ENCODE measurements at places on chromosomes 12 and 14.

DNA sequence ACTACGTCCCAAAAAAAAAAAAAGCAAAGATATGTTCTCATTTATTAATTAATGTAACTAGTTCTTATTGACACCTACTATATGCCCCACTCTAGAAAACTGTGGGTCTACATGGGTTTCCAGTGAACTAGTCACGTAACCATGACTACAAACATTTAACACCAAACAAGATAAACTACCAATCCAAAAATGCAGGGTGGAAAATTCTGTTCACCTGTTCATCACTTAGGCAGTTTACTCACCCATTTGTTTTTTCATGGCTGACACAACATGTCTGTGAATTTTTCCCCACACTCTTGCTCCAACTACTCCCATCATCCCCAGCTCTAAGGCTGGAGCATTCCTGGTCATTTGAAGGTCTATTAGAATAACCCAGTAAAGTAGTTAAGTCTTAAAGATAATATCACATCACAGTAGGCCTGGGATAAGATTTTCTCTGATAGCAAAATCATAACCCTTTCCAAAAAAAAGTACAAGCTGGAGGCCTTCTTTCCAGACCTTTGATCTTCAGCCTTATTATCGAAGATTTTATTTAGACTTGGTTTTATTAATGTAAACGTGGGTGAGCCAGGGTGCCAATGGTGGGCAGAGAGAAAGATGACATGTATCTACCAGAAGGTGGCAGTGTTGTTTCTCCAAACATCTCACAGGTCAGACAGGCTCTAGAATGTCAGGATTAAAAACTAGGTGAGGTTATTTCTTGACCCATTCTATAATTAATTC is 61.6 kb upstream of the DAAM1 start:
- peak; percentile 83 for DNase-seq

DNA sequence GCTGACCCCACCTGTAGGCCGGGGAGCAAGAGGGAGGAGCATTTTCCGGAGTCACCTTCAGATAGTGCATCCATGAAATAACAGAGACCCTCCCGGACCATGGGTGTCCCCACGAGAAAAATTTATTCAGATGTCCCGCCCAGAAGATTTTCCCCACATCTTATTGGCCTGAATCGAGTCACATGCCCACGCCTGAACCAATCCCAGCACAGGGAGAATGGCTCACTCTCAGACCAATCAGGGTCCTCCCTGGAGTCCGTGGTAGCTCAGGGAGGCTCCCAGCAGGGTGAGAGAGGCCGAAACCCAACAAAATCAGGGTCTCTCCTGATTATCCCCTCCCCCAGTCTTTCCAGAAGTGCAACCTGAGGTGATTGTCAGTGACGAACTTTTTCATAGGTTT is 16.4 kb upstream of the NCOR2 start:
- DNase-seq: peak; percentile 44

- DNase-seq: peak; percentile 79
Measured at GRCh38 chr12:57479376-57480115, at the start of gene ARHGAP9. ARHGAP9 (minus strand) TSS chr12:57479866; CDS start chr12:57479406, 460 bp downstream.

- no peak for DNase-seq
Measured at GRCh38 chr14:86799244-86799647, 1193.7 kb downstream of the GALC start.

- no peak for DNase-seq
Measured at GRCh38 chr14:87916103-87916885, 76.7 kb downstream of the GALC start.

GRCh38 chr12:123532019-123532418 is 1.5 kb downstream of the RILPL1 start:
- peak; percentile 65 for DNase-seq

- DNase-seq: no peak
Measured at GRCh38 chr12:26188127-26188526, 7.2 kb upstream of the SSPN start.

DNA sequence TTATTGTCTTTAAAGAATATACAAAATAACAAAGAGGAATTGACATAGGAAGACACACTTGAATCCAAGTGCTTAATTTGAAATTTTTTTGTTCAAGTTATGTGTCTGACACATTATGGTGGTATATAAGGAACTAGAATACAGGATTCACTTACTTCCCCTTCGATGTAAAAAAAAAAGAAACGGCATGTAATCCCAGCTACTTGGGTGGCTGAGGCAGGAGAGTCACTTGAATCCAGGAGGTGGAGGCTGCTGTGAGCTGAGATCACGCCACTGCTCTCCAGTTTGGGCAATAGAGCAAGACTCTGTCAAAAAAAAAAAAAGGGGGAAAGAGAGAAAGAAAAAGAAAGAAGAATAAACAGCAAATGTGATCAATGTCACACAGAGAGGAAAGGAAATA is 8.9 kb downstream of the CLEC12A start:
- no peak for DNase-seq

DNA sequence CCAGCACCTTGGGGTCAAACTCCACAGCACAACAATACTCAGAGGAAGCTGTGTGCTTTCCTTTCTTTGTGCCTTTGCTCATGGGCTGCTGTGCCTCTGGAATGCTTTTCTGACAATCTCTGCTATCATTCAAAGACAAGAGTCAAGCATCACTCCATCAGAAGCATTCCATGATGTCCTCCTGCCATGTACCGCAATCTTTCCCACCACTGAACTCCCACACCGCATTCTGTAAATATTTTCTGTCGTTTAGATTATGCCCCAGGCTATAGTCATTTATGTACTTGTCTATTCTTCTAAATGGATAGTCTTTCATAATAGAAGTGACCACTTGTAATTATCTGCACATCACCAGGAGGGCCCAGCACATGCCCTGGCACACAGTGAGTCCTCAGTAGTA is 327.8 kb downstream of the PDZRN4 start:
- DNase-seq: no peak

GRCh38 chr12:124940143-124940392 is 25.6 kb upstream of the UBC start:
- DNase-seq: no peak

- DNase-seq: no peak
Measured at GRCh38 chr12:5923043-5923605, 21.9 kb downstream of the ANO2 start.

DNA sequence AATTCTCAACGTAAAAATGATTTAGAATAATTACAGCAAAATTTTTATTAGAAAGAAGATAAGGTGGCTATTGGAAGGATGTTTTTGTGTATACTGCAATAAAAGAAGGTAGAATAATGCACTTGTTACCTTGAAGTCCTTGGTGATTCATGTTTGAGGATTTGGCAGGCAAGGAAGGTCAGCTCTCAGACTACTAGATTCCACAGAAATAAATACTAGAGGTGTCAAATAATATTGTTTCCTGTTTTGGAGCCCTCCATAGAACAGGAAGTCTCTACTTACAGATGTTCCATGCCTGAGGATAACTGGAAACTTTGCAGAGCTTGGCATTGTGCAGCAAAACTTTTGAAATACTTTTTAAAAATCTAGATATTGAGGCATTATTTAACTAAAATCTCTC is 284.3 kb upstream of the SYT1 start:
- no peak for DNase-seq

DNA sequence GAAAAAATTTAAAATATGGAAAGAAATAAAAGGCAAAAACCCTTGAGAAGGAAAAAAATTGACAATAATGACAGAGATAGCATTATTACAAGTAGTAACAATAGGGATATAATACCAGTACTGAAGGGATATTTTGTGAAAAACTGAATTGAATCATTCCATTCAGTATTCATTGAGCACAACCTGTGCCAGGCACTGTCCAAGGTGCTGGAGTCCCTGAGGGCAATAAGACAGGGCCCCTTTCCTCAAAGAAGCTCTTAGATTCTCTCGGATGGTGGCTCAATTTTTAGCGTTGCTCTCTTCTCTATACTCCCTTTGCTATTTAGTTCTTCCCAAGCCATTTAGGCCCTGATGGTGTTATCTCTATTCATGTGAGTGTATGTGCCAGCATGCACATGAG is 34.3 kb upstream of the GAS2L3 start:
- DNase-seq: peak; percentile 15

DNA sequence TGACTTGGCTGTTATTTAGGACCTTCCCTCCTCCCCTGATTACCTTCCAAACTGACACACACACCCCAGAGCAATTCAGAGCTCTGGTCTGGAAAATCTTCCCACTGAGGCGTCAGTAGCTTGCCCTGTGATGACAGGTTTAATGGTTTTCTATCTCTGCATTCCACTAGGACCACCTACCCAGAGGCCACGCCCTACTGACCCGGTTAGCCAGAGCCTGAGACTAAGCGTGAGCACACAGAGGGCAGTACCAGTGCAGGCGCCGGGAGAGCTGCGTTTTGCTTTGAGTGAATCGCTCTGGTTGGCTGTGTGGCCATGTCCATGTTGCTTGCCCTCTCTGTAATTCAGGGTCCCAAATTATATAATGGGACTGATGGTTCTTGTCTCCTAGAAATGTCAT is 36.2 kb upstream of the ATP2A2 start:
- no peak for DNase-seq

- DNase-seq: peak; percentile 58
Measured at GRCh38 chr12:27009881-27010301, 4.3 kb downstream of the TM7SF3 start.

DNA sequence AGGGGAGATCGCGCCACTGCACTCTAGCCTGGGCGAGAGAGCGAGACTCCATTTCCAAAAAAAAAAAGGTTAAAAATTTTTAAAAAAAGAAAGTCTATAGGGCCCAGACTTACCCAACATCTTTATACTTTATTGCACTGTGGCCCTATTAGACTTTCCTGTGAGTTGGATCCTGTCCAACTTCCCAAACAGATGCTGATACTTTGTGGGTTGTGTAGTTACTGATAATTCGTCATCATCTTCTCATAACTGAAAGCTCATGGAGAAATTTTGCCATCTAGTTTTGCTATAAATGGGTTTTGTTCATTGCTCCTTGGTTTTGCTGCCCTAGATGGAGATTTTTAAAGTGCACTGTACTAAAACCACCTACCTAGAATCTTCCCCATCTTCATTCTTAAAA is 31.1 kb downstream of the APOBEC1 start:
- no peak for DNase-seq

GRCh38 chr12:108495054-108495453 is 20.0 kb upstream of the FICD start:
- peak; percentile 48 for DNase-seq

GRCh38 chr14:69346710-69347109 is 51.4 kb downstream of the ERH start:
- DNase-seq: no peak

- DNase-seq: no peak
Measured at GRCh38 chr12:27335364-27336281, 3.0 kb downstream of the BMAL2 start.

GRCh38 chr12:42426746-42427145 is 100.8 kb downstream of the PPHLN1 start:
- no peak for DNase-seq

- DNase-seq: no peak
Measured at GRCh38 chr14:88614218-88614907, 51.5 kb downstream of the ZC3H14 start.

- peak; percentile 6 for DNase-seq
Measured at GRCh38 chr12:116278667-116279066, 1.2 kb upstream of the MED13L start.

DNA sequence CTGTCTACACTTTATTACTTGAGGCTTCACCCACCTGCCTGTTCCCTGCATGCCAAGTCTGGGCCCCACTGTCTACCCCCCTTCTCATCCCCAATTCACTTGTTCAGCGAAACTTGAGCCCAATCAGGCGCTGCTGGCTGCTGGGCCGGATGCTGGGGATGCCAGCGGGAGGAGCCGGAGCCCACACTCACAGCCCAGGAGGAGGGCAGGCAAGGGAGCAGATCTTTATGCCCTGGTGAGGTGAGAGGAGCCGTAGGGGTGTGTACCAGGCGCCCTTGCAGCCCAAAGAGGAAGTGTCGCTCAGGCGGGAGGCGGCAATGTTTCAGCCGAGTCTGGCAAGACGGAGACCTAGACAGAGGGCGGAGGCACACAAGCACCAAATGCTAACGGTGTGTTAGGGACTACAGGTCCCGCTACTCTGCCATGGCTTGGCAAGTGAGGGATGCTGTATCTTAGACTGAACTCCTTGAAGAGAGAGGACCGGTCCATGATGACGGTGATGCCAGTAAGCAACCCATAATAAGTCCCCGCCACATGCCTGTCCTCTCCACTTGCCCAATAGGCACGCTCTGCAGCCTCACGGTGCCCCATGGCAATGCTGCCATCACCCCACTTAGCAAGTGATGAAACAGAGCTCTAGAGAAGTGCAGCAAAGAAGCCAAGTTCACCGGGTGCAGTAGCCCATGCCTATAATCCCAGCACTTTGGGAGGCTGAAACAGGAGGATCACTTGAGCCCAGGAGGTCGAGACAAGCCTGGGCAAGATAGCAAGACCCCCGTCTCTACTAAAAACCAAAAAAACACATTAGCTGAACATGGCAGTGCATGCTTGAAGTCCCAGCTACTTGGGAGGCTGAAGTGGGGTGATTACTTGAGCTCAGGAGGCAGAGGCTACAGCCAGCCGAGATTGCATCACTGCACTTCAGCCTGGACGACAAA is 41.6 kb downstream of the LRRC74A start:
- no peak for DNase-seq

GRCh38 chr14:24207104-24207551 is 1.6 kb downstream of the TSSK4 start:
- peak; percentile 24 for DNase-seq

DNA sequence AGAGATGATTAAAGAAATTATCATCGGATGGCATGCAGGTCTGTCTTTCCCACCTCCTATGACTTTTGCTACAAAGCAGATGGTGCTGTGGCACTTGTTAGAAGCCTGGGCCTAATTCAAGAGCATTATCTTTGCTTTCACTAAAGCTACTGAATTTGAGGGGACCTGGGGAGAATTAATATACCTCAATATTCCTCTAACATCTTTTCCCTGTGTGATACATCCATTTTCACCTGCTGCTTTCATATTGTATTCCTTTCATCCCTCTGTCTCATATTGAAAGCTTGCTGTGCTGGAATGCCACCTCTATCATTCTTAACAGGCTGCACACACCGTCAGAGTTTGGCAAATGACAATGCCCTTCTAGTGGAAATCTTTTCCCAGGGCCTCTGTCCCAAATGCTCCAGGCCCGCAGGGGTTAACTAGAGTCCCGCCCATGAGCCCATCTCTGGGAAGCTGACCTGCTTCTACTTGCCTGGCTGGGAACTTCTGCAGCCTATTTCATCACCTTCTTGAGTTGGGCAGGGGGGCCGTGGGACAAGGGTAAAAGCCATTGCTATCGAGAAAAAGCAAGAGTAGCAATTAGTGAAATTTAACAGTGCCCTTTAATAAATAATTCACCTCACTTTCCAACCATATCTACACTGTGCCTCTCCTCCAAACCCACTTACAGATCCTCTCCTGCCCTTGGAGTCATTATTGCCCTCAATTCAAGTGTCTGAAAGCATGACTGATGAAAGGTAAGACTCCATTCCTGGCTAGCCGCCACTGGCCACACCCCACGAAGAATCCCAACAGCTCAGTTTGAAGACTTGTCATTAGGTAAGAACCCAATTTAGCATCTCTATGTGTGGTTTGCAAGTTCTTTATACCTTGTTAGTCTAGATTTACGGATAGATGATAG is 126.7 kb upstream of the BTG1 start:
- DNase-seq: no peak

Measured in OCI-LY7 (cell line).